ENCODE measurements at places on chromosomes 13 and 19. TPM values are rescaled to one million over a fixed set of nuclear protein-coding genes. Genes with fewer than 3 reads are reported as not detected.

DNA sequence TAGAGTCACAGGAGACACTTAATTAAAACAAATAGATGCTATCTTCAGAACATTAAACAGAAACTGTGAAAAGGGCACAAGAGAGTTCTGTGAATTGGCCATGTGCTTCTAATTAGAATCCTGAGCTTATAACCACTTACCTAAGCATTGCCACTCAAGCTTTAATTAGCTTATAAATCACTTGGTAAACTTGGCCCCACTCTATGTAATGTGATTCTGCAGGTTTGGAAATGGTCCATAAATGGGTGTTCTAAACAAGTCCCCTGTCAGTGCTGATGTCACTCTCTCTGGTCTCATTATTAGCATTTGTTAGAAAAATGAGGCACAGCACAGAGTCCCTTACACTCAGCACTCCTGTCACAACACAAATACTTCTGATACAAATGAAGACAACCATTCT lies 18.0 kb downstream of the ZNF91 start:
- no peak for DNase-seq

DNA sequence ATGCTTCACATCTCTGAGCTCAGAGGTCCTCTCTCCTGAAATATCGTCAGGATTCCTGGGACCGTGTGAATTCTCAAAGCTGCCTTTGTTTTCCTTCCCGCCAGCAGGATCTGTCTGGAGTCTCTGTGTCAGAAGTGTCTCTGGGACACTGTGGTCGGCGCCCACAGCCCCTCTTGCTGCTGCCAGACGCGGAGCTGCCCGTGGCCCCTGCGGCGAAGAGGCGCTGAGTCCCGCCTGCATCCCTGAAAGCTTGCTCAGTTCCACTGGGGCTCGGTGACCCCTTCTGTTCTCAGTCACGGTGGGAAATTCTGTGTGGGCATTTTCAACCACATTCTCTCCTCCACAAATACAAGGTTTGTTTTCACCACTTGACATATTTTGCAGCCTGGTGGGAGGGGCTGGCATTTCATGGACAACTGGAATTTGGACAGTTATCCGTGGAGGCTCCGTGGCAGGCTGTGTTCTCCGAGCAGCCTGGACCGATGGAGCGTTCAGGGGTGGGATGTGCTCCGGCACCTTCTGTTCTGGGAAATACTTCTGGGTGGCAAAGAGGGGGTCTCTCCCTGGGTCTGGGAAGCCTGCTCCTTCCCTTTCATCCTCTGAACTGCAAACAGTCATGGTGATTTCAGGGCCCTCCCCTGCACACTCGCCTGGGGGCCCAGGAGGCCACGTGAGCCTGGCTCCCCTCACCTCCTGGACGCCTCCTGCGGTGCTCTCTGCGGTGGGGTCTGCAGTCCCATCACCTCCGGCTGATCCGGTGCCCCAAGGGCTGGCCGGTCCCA lies 42.6 kb upstream of the GRTP1 start:
- DNase-seq = no peak

- no peak for DNase-seq
Measured at GRCh38 chr19:19345232-19345631, 24.6 kb downstream of the MAU2 start.

PNPLA6 gene
- total RNA-seq = 125 TPM

GRCh38 chr19:40398417-40399131 lies 8.6 kb upstream of the HIPK4 start:
- peak; percentile 86 for DNase-seq

DNA sequence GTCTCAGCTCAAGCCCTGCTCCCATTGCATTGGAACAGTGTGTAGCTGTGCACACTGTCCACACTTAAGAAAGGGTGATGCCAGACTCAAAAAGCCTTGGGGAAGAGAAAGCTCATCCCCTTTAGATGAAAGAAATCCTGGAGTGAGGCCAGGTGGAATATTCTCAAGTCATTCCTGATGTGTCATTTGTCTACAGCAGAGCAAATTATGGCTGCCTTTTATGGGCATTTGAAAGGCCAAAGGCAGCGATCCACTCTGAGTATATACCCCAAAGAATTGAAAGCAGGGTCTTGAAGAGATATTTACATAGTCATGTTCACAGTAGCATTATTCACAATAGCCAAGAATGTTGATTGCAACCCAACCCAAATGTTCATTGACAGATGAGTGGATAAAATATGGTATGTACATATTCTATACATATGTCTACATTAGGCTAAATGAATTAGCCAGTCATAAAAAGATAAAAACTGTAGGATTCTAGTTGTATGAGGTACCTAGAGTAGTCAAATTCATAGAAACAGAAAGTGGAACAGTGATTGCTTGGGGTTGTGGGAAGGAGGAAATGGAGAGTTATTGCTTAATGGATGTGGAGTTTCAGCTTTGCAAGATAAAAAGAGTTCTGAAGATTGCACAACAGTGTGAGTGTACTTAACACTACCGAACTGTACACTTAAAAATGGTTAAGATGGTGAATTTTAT lies 214.9 kb downstream of the KCNRG start:
- peak; percentile 60 for DNase-seq

DNA sequence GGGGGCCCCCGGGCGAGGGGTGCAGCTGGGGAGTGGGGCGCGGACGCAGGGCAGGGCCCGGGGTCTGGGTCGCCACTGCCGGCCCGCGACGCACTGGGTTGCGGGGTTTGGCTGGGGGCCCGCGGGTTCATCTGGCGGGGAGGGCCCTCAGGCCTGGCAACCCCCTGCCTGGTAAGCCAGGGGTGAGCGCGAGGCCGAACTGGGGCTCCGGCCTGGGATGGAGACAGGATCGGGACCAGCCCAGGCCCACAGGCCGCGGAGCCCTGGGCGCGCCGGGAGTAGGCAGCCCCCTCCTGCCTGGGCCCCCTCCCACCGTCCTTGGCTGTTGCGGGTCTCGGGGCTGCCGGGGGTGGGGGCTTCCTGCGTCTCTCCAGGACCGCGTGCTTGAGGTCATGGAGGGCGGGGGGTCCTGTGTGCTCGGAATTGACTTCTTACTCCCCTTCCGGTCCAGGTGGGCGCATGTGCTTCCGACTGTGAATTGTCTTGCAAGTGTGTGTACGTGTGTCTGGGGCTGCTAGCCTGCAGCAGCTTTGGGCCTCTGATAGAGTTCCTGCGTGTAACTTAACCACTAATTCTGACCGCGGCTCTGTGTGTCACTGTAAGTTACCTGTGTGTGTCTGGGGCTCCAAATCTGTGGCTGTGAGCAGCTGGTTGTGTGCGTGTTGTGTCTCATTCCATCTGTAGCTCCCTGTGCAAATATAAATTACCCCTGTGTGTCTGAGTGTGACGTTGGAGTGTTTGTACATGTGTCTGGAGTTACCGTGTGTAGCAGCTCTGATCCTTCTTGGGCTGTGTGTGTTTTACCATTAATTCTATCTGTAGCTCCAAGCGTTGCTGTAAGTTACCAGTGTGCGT lies 751 bp downstream of the GRAMD1A start:
- peak; percentile 85 for DNase-seq

APOE gene
- 1.1 TPM for total RNA-seq

GRCh38 chr13:27005556-27005955 lies 166.1 kb downstream of the USP12 start:
- no peak for DNase-seq

- no peak for DNase-seq
Measured at GRCh38 chr13:74620308-74620707, 486.1 kb upstream of the KLF12 start.

GRCh38 chr13:46621133-46621532 lies 68.2 kb downstream of the LRCH1 start:
- no peak for DNase-seq

DNA sequence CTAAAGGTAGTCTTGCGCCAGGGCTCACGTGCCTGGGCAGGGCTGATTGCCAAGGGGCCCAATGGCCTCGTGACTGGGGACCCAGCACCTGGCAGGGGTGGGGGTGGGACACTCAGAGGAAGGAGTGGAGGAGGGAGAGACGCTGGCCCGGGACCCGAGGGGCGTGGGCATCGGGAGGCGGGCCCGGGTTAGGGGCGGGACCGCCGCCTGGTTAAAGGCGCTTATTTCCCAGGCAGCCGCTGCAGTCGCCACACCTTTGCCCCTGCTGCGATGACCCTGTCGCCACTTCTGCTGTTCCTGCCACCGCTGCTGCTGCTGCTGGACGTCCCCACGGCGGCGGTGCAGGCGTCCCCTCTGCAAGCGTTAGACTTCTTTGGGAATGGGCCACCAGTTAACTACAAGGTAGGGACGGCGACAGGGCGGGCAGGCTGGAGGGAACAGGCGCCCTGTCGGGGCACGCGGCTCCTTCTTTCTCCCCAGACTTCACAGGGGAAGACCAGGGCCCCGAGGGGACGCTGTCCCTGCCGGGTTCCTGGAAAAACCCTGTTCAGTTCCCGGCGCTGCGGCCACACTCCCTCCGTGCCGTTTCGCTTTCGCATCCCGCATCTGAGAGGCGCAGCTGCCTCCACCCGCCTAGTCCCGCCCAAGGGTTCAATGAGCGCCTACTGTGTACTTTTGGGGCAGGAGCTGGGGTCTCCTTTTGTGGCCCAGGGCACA lies at the start of gene IFI30:
IFI30 (plus strand) TSS at position 242 of the 717 bp plus-strand sequence; CDS start at position 271, 29 bp downstream.
- peak; percentile 92 for DNase-seq

GRCh38 chr13:40272776-40273139 lies 393.7 kb downstream of the FOXO1 start:
- DNase-seq = no peak

DNA sequence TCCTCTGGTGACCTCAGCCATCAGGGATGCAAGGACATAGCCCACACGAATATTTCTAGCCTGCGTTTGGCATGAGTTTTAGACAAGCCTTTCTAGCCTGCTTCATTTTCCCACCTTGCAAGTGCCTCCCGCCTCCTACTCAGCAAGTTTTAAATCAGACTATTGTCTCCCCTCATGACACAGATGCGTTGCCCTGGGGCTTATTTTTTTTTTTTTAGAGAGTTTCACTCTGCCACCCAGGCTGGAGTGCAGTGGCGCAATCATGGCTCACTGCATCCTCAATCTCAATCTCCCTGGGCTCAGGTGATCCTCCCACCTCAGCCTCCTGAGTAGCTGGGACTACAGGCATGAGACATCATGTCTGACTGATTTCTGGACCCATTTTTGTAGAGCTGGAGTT lies 14.6 kb downstream of the GJB2 start:
- no peak for DNase-seq

LDLR gene
- total RNA-seq = 129 TPM

DNA sequence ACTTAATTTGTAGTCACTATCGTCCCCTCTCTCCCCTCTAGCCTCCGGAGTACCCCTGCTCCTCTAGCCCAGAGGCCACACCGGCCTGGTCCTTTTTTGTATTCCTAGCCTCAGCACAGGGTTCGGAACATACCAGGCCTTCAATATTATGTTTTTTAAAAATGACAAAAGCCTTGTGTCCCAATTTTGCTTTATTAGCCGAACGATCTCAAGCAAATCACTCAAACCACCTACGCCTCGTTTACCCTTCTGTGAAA lies 463 bp upstream of the POMP start:
- DNase-seq = peak; percentile 69

GRCh38 chr19:34155686-34156085 lies 16.6 kb upstream of the LSM14A start:
- DNase-seq = no peak

- DNase-seq = no peak
Measured at GRCh38 chr13:79710376-79710775, 229.4 kb downstream of the NDFIP2 start.

KLK1 gene
- total RNA-seq = 3.0 TPM

- peak; percentile 74 for DNase-seq
Measured at GRCh38 chr19:13097463-13098258, 5.0 kb downstream of the LYL1 start.

DNA sequence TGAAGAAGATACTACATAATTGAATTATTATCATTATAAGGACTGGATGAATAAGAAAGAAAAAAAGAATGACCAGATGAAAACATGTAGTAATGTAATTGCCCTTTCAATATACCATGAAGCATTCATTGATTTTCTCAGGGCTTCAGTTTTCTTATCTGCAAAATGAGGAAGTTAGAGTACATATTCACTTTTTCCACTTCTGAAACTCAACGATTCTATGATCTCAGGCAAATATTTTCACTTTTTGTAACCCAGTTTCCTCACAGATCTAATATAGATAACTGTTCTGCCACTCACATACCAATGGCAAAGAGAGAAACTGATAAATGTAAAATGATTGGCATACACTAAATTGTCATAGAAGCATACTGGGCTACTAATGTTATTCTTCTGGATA lies 856.6 kb upstream of the KLHL1 start:
- DNase-seq = no peak

DNA sequence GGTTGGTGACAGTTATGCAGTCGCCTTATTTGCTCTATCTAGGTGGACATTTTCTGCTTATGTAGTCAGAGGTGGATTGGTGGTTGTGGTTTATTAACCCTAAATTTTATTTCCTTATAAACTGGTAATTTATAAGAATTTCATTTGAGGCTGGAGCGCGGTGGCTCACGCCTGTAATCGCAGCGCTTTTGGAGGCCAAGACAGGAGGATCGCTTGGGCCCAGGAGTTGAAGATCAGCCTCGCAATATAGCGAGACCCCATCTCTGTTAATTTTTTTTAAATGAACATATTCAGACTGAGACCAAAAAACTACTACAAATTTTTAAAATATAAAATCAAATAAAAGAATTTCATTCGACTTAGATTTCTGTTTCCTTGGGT lies 810 bp downstream of the ZNF627 start:
- no peak for DNase-seq

PRKACA gene
- 62.6 TPM for total RNA-seq

GRCh38 chr19:49117677-49118564 lies 1.0 kb downstream of the C19orf73 start:
- DNase-seq = peak; percentile 61

- peak; percentile 90 for DNase-seq
Measured at GRCh38 chr19:47227352-47228167, 3.4 kb downstream of the BBC3 start.

SMIM44 gene
- not detected for total RNA-seq

MISP gene
- total RNA-seq = not detected

DNA sequence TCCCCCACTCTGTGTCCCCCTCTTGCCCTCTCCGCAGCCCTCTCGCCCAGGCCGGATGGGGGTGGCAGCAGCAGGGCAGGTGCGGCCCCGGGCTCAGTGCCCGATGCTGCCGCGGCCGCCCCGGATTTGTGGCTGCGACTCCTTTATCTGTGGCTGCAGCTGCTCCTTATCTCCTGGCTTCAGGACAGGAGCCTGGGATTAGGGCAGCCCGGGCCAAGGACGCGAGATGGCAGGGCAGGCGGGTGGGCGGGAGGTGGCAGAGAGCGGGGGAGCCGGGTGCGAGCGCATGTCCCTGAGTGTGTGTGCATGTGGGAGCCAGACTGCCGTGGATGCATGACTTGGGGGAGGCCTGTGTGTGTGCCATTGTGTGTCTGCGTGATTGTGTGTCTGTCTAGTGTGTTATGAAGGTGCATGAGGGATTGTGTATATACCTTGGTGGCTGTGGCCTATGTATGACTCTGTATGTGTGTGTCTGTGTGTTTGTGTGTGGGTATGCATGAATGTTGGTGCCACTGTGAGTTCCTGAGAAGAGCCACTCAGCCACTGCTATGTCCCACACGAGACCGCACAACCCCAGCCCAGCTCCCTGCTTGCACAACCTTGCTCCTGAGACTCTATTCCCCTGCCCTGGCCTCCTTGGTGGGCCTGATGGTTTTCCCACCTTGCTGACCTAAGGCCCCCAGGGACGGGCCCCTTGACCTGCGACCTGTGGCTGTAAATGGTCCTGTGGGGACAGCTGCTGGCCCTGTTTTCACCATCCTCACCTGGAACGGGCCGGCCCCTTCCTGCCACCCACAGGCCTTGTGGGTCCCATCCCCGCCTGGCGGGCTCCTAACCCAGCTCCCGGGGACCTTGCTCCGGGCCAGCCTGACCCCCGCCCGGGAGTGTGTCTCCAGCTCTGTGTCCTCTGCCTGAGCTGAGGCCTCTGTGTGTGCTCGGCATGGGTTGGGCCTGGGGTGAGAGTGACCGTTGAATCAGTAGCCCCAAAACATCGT lies 5.3 kb upstream of the NRTN start:
- peak; percentile 55 for DNase-seq

GATAD2A gene
- total RNA-seq = 135 TPM

GFY gene
- total RNA-seq = not detected

GRCh38 chr19:13252569-13253335 lies 102.5 kb downstream of the IER2 start:
- no peak for DNase-seq

All from activated CD4-positive, alpha-beta T cell treated with anti-CD3 and anti-CD28 coated beads, Interleukin-2, amount 10 ng/mL, durations not matched to agents 24 days and 14 days (primary cell).